ENCODE measurements at places on chromosomes 11 and 22.
A peak's percentile ranks its signal among the peaks of the same experiment; 100 is the strongest.

DNA sequence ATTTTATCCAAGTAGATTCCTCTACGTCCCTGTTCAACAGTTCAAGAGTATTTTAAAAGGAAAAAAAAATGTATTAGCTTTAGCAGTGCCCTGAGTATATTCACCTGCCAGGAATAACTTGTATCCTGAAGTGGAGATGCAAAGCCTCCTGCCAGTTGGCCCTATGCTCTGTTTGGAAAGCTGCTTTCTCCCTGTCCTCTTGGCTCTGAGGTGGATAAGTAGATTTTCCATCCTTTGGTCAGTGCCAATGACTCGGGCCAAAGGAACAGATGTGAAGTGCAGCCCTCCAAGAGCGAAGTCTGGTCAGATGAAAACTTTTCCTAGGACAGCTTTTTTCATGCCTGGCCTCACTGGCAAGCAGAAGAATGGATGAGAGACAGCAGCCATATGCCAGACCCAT, 839.9 kb upstream of the TENM4 start:
- no peak for DNase-seq

DNA sequence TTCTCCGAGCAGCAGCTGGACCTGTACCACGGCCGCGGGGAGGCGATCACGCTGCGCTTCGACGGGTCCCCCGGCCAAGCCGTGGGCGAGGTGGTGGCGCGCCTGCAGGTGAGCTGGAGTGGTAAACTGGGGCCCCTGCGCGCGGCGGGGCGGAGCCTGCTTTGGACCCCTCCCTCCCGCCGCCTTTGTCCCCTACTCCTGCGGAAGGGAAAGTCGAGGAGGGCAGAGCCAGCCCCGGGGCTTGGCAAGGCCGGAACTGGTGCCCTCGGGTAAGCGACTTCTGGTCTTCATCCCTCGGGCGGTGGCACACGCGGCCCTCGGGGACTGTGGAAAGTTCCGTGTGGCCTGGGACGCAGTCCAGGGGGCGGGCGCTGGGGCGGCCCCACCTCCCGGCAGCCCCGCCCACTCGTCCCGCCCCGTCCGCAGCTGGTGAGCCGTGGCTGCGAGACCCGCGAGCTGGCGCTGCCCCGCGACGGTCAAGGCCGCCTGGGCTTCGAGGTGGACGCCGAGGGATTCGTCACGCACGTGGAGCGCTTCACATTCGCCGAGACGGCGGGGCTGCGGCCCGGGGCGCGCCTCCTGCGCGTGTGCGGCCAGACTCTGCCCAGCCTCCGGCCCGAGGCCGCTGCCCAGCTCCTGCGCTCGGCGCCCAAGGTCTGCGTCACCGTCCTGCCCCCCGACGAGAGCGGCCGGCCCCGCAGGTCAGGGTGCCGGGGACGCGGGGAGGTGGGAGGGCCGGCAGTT, 9.2 kb downstream of the SIPA1 start:
- peak; percentile 37 for DNase-seq

DNA sequence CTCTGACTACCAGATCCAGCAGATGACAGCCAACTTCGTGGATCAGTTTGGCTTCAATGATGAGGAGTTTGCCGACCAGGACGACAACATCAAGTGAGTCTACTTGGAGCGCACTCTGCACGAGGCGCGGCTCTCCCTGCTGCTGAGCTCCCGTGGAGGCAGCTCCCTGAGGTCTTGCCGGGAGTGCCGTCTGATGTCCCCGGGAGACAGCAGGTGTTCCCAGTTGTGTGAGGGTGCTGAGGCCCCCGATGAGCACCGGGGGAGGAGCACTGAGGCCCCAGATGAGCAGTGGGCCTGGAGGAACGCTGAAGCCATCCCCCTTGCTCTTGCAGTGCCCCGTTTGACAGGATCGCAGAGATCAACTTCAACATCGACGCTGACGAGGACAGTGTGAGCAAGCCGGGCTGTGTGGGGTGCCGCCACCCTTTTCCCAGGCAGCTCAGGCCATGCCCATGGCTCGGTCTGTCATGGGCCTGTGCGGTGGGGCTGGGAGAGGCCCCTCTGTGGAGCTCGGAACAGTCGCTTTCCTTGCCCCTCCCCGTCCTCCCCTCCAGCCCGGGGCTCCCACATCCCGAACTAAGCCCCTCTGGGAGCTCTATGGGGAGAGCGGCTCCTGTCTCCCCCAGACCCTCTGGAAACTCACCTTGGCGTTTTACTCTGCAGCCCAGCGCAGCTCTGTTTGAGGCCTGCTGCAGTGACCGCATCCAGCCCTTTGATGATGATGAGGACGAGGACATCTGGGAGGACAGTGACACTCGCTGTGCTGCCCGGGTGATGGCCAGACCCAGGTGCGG, 37.1 kb downstream of the SBF1 start:
- no peak for DNase-seq

DNA sequence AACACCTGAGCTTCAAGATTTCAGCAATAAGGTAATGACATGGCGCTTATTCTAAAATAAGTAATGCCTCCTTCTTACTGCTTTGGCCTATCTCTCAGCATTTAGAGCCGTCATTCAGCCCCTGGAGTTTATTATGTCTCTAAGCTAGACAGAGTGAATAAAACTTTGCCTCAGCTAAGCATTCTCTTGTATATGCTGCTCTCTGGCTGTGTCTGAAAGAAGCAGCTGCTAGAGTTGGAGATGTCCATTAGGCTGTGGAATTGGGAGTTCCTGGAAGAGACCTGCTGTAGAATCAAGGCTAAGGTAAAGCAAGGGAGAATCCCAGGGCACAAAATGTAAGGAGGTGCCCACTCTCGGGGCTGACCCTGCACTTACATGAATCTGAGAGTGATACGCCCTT, 35.5 kb upstream of the TTC12 start:
- DNase-seq = no peak

- no peak for DNase-seq
Observed at GRCh38 chr22:32058656-32059260, 15.7 kb downstream of the SLC5A1 start.

GRCh38 chr11:27857014-27857413, 156.8 kb upstream of the BDNF start:
- no peak for DNase-seq

Measured in RPMI7951 (cell line).